ENCODE measurements at places on chromosomes 2 and 18.

GRCh38 chr2:79861059-79861374, 348.2 kb downstream of the CTNNA2 start:
- DNase-seq = no peak

- no peak for DNase-seq
These were observed 372.8 kb downstream of the MTX2 start for GRCh38 chr2:176642074-176642473.

DNA sequence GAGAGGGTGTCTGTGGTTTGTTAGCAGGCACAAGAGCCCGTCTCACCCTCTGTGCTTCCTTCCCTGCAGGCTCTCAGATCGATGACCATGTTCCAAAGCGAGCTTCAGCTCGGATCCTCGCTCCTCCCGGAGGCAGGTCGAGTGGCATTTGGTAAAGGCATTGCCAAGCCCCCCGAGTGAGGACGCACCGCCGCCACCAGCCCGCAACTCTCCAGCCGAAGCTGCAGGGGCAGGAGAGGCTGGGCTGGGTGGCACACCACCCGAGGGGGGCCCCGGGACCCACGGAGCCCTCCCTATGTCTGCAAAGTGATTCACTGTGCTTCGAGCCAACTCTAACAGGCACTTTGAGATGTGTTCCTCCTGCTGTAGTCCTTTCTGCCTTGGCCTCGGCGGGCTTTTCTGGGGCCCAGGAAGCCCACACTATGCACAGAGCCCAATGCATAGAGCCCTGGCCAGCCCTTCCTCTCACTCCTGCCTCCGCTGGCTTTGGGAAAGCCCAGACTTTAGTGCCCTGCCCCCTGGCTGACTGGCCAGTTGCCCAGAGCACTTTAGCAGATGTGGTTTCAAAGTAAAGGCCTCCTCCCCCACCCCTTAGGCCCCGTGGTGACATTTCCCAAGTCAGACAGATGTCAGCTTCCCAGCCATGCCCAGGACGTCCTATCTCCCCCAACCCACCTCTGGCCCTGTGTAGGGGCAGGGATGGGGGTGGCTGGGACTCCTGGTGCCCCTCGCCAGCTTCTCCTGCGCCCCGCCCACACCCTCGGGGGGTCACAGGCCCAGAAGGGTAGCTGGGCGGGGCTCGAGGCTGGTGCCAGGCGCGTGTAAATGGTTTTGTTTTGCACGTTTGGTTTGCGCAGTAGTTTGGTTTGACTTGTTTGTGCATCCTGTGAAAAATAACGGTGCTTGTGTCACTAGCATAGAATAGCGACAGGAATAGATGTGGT, 23.3 kb upstream of the MAPRE3 start:
- no peak for DNase-seq

DNA sequence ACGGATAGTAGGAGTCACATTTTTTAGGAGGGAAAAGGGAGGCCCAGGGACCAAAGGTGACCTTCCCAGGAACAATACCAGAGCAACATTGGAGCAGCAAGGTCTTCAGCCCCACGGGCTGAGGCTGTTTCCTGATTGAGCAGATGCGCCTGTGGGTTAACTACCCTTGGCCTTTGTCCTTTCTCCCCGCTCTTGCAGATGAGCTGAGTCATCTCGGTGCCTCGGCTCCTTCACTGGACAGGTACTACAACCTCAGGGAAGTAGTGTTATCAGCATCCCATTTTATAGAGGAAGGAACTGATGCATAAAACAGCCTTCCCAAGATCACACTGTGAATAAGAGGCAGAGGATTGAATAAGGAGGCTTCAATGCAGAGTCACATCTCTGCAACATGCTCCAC, 43.5 kb downstream of the DHRS9 start:
- DNase-seq = no peak

DNA sequence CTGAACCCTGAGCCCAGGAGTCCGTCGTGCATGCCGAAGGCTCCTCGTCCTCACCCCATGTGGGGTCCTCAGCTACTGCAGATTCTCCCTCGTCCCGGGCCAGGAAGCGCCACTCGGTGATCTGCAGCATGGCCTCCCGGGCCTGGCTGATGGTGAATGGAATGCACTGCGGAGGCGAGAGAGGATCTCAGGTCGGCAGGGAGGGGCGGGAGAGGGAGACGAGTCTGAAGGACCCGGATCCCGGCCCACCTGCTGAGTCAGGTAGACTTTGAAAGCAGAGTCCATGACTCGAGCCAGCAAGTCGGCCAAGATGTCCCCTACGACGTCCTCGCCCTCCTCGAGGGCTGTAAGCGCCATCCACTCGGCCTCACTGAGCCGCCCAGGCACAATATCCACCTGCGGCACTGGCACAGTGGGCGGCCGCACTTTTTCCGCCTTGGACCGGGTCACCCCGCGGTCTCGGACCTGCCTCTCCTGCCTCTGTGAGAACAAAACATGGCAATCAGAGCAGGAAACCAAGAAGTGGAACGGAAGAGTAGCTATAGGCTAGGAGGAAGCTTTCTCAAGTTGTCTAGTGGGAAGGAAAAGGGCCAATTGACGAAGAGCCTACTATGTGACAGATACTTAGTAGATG, 5.5 kb downstream of the C2orf81 start:
- DNase-seq = no peak

DNA sequence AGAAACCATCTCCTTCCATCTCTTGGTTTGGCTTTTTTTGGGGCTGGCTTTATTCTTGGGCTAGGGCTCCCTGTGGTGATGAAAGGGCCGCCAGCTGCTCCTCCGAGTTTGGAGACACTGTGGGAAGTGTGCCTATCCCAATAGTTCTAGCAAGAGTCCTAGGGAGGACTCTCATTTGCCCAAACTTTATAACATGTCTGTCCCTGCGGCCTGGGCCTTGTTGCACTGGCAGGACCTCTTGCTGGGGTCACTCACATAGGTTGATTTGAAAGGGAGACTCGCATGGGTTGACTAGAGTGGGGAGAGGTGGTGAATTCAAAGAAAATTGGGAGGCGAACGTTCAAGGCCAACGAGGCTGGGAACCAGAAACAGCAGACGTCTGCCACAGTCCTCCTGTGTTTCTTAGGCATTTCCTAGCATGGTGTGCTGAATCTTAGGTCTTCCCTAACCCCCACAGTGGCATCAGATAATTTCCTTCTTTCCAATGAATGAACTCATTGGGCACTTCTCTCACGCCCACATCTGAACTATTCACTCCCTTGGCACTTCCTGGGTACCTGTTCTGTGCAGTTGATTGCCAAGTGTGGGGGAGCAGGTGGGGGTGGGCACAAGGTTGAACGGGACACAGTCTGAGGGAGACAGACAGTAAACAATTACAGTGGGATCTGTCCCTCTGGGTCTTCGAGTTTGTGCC, 26.8 kb downstream of the NIFK start:
- DNase-seq = no peak

DNA sequence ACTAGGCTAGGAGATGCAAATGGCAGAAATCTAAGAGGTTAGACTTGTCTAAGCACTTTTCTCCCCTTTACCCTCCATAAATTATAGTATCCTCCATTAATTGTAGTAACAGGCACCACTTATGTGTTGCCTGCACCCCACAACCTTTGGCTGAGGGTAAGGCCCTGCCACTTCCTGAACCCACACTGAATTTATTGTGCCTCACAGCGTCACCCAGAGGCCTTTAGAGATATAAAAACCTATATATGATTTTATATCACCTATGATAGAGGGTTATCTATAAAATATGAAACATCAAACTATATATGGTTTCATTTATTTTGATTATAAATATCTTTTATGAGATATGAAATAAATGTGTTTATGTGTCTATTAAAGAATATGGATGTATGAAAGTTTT, 2.6 kb downstream of the UGT1A9 start:
- no peak for DNase-seq

GRCh38 chr18:63085611-63086010, 234.0 kb downstream of the BCL2 start:
- no peak for DNase-seq

DNA sequence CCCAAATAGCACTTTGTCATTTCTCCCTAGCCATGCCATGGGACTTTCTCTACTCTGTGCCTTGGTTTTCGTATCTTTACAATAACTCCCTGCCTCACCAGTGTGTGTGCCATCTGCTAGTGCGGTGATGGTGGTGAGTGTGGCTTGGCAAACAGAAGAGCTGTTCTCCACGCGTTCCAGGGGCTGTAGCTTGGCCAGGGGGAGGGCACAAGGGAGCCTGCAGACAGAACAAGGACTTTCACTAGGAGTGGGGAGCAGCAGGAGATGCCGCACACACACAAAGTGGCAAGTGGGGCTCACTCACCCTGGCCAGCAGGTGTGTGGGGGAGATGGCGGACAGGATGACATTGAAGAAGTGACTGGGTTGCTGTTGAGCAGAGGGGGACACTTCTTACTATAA, 196.9 kb downstream of the HAUS1 start:
- no peak for DNase-seq

DNA sequence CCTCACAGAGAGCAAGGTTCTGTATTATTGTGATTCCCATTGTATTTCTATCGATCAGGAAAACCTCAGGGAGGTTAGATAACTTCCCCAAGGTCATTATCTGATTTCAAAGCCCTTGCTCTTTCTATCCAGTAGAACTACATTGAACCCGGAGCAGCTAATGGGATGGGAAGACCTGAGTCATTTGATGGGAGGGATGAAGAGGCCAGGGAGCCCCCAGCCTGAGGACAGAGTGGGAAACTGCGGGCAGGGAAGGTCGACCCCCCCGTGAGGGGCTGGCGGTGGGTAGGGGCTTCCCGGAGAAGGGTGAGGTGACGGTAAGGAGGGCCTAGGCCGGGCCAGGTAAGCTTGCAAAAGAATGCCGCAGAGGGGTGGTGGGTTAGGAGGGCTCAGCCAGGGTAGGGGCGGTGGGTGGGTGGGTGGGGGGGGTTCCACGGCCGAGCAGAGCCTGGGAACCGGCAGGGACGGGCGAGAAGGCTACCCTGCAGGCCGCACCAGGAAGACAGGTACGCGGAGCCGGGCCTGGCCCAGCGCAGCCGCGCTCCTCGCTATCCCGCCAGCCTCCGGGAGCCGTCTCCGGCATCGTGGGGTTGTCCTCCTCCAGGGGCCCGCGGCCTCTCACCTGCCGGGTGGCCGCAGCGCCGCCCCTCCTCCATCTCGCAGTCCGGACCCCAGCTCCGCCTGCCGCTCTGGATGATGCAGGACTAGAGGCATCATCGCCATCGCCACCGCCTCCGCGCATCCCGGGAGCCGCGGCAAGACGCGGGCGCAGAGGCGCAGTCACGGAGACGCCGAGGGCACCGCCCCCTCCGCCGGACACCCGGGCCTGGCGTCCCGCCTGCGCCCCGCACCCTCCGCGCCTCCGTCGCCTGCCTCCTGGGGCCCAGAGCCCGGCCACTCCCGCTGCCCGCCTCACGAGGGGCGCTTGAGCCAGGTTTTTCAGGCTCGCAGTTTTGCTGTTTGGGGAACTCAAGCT, at the start of gene GPR75:
GPR75 (minus strand) TSS at position 762 of the 976 bp plus-strand sequence. CDS start 5,211 bp downstream, outside the sequence.
- no peak for DNase-seq

DNA sequence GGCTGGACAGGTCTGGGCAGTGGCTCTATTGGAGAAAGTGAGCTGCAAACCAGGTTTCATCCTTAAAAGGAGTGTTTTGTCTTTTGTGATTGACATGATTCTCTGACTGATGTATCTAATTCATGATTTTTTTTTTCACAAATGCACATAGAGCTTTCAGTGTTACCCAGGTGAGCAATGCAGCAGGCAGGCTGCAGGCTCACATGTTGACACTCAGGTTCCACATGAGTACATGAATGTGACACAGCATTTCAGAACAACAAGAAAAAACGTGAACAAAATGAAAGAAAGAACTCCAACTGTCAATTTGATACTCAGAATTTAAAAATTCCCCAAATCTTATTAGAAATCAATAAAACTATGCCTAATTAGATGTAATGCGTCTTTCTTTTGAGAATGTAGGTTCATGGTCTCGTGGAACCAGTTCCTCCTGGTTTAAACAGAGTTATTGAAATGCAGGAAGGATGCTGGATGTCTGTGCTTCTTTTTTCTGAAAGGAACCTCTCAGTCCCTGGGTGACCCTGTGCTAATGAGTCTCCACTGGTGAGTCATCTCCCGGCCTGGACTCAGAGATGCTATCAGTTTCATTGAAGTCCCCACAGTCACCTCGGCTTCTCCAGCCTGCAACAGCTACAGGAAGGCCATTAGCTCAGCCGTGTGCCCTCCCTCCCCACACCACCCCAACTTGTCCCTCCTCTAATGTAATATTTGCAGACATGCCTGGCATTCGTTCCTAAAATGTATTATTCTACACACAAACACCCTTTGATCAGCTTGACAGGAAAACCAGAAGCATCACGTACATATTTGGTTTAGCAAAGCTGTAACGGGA, 430.4 kb downstream of the LPIN1 start:
- DNase-seq = no peak

- no peak for DNase-seq
These were observed 1.0 kb upstream of the SNRNP200 start for GRCh38 chr2:96306370-96306769.

- DNase-seq = no peak
These were observed 15.0 kb downstream of the ERCC3 start for GRCh38 chr2:127278959-127279358.

DNA sequence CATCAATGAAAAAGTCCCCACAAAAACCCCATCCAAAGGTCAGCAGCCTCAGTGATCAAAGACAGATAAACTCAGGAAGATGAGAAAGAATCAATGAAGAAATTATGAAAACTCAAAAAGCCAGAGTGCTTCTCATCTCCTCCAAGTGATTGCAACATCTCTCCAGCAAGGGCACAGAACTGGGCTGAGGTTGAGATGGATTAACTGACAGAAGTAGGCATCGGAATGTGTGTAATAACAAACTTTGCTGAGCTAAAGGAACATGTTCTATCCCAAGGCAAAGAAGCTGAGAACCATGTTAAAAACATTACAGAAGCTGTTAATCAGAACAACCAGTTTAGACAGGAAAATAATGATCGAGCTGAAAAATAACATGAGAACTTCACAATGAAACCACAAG, 442.8 kb upstream of the SYT4 start:
- no peak for DNase-seq

- no peak for DNase-seq
These were observed 468.0 kb upstream of the PKDCC start for GRCh38 chr2:41579806-41580205.

DNA sequence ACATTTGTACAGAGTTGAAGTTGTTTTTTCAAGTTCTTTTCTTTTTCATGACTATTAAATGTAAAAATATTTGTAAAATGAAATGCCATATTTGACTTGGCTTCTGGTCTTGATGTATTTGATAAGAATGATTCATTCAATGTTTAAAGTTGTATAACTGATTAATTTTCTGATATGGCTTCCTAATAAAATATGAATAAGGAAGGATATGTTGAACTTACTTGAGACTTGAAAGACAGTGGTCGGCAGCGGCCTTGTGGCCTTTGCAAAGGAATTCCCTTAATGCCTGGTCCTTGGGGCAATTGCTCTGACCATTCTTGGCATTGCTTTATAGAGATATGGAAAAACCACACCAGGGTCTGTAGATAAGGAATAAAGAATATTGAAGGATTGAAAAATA, 25.9 kb upstream of the TMEM87B start:
- DNase-seq = no peak

DNA sequence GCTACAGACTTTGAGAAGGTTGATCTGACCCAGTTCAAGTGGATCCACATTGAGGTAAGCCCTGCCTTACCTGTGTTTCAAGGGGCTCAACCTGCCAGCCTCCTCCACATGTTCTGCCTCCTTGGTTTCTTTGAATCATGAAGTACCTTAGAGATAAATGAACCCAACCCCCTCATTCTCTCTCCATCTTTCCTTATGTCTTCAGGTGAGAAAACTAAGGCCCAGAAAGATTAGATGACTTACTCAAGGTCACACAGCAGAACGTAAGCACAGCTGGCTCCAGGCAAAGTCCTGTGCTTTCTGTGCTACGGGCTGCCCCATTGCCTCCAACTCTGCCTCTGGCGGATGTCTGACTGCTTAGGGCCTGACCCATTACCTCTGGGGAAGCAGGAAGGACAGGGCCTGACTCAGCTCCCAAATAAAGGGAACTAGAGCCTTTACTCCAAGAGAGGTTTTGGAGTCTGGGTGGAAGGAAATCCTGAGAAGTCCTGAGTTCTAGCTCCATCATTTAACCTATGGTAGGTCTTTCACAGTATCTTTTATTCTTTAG, 10.3 kb downstream of the KHK start:
- DNase-seq = no peak
